ENCODE measurements at places on chromosomes 5 and 9. TPM values are rescaled to one million over a fixed set of nuclear protein-coding genes. Genes with fewer than 3 reads are reported as not detected.

Gene PRLR
- total RNA-seq = 0.31 TPM

Gene PCDH1
- total RNA-seq = 22.1 TPM

Gene ANXA2R
- total RNA-seq = 0.63 TPM

DNA sequence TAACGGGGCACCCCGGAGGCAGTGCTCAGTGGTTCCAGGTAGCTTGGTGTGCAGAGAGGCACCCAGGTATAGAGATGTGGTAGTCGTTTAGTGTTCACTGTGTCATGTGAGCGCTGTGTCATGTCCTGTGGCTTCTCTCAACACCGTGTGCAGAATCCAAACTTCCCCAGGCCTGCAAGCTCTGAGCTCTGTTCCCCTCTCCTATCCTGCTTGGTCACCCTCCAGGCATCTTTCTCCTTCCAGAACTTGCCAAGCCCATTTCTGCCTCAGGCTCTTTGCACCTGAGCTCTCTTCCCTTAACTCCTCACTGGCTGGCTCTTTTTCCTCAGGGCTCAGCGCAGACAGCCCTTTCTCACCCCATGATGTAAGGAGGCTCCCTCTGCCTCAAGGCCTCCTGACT is 64.8 kb downstream of the CARTPT start:
- DNase-seq = no peak

- DNase-seq = no peak
These were observed 41.9 kb upstream of the CFAP157 start for GRCh38 chr9:127664678-127665507.

GRCh38 chr5:133658327-133658726 is 46.0 kb upstream of the FSTL4 start:
- no peak for DNase-seq

- DNase-seq = no peak
These were observed 5.4 kb upstream of the ADRA1B start for GRCh38 chr5:159910843-159911229.

GRCh38 chr5:15522187-15522520 is 22.2 kb downstream of the FBXL7 start:
- DNase-seq = no peak

Measured in right atrium auricular region (tissue), 2 donors.